ENCODE measurements at places on chromosomes 3 and 15.
A peak's percentile ranks its signal among the peaks of the same experiment; 100 is the strongest.

- peak; percentile 64 for DNase-seq
Observed at GRCh38 chr15:78061963-78062427, 15.5 kb downstream of the TBC1D2B start.

DNA sequence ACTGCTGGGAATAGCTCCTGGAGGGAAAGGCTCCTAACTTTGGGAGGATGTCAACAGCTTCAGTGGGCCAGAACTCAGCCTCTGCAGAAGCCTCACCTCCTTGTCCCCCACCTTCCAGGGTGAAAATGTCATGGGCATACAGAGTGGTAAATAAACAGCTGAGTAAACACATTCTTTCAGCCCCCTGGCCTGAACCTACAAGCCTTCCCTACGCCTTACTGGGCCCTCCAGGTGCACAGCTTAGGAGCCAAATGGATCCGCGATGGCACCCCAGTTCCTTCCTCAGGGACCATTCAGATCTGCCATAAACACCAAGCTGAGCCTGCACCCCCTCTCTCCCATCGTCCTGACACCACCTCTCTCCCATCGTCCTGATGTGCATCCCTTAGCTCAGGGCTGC lies 126.2 kb upstream of the IGF1R start:
- DNase-seq: no peak

DNA sequence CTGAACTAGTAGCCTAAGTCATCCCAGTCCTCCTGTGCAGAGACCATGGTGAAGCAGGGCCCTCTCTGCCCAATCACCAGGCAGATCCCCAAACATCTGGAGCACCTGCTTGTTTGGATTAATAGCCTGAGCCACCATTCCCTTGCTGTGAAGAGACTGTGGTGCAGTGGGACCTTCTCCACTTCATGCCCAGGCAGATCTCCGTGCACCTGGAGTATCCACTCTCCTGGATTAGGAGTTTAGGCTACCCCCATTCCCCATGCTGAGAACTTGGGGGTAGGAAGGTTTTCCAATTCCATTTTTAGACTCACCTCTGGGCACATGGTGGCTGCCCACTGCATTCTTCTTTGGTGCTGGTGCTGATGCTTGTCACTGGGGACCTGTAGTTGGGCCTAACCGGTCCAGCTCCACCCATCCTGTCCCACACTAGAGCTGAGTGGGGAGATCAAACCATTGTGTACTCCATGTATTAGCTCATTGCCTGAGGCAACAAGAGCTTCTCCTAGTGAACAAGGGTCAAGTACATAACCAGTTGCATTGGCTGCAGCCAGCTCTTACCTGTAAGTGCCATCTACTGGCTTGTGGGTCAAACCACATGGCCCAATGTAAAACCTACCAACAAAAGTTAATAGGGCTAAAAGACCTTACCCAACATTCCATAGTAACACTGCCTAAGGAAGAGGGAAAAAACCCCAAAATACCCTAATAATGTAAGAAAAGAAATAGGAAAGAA lies 382.5 kb upstream of the CBLB start:
- DNase-seq: no peak

- no peak for DNase-seq
Observed at GRCh38 chr3:78875436-78875835, 892.4 kb downstream of the ROBO1 start.

- DNase-seq: no peak
Observed at GRCh38 chr3:47441796-47442551, 33.8 kb downstream of the SCAP start.

GRCh38 chr3:57756528-57757401 lies 656 bp downstream of the SLMAP start:
- DNase-seq: peak; percentile 48

GRCh38 chr3:50655009-50655830 lies 19.5 kb upstream of the DOCK3 start:
- DNase-seq: peak; percentile 32

DNA sequence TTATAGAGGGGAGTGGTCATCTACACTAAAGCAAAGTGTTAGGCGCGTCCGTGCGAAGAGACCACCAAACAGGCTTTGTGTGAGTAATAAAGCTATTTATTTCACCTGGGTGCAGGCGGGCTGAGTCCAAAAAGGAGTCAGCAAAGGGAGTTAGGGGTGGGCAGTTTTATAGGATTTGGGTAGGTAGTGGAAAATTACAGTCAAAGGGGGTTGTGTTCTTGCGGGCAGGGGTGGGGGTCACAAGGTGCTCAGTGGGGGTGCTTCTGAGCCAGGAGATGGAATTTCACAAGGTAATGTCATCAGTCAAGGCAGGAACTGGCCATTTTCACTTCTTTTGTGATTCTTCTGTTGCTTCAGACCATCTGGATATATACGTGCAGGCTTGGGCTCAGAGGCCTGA lies 47.1 kb downstream of the OIP5 start:
- peak; percentile 12 for DNase-seq

DNA sequence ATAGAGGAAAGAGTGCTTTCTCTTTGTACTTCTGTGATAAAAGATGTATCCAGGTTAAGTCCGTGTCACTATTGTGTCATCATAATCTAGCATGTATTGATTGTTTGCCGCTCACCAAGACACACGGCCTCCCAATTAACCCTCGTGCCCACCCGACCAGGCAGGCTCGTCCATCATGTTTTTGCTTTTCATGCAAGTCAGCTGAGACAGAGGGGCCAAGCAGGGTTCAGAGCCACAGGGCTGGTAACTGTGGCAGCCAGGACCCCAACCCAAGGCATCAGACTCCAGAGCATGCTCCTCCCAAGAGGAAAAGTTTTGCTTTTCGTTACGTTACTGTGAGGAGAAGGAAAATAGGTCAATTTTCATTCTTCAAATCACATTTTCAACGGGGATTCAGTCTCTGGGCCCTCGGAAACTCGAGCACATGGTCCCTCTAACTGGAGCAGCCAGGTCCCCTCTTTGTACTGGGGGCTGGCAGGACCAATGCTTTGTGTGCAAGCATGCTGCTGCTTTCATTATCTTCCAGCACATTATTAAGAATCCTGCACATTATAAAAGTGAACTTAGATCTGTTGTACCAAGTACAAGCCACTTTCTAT lies 161.1 kb upstream of the TOPAZ1 start:
- no peak for DNase-seq

- DNase-seq: no peak
Observed at GRCh38 chr3:118412503-118412902, 622.1 kb downstream of the IGSF11 start.

DNA sequence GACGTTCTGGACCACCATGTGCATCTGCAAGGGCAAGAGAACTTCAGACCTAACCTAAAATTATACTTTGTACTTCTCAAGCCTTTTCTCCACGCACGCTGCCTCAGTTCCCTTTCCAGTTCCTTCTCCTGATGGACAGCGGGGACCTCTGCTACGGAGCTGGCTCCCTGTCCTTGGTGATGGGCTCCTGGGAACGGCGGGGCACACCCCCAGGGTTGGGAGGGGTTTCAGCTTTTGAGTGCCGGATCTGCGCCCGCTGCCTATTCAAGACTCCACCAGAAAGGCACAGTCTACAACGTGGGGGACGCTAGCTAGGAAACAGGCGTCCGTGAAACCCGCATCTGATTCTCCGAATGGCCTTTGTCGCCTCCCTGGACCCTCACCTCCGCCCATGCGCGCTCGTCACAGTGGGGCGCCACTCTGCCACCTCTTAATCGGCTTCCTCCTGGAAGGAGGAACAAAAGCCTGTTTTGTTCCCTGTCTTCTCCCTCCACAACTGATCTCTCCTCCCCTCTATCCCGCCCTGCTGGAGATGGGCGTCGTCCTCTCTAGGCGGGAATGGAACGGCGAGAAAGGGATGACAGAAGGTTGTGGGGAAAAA lies 2.2 kb downstream of the GPR149 start:
- no peak for DNase-seq

DNA sequence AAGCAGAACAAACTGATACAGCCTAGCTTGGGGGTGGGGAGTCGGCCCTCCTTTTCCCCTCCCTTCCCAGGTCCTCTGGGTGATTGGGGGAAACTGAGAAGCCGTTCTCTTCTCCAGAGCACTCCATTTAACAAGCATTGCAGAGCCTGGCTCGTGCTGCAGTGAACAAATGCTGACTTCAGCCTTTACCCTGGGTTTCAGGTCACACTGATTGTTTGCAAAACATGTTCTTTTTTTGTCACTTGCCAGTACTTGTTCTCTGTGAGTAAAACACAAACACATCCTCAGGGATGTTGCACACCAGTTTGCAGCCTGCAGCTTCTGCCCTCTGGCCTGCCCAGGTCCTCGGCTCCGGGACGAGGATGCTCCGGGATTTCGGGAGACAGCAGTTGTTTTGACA lies 132.8 kb downstream of the PGPEP1L start:
- no peak for DNase-seq

DNA sequence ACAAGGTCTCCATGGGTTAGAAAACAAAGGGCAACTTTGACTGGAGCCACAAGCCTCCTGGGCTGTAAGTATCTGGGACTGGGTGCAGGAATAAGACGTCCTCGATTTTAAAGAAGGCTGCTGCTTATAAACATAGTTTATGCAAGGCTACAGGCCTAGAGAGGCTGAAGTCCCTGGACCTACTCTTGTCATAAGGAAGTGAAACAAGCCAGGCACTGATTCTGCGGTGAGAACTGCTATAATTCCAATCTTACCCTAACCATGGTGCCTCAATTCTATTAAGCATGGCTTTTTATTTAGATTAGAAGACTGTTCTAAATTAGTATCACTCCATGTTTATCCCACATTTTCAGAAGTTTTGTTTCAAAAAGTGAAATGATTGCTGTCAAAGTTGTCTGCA lies 777.6 kb downstream of the PLOD2 start:
- no peak for DNase-seq

DNA sequence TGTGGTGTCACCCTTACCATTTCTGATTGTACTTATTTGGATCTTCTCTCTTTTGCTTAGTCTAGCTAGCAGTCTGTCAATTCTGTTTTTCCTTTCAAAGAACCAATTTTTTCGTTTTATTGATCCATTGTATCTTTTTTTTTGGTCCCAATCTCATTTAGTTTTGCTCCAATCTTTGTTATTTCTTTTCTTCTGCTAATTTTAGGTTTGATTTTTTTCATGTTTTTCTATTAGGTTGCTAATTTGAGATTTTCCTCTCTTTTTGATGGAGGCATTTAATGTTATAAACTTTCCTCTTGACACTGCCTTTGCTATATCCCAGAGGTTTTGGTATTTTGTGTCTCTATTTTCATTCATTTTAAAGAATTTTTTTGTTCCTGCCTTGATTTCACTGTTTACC lies 16.9 kb upstream of the FAM98B start:
- no peak for DNase-seq

GRCh38 chr3:38980938-38981337 lies 70.8 kb downstream of the SCN11A start:
- DNase-seq: no peak

DNA sequence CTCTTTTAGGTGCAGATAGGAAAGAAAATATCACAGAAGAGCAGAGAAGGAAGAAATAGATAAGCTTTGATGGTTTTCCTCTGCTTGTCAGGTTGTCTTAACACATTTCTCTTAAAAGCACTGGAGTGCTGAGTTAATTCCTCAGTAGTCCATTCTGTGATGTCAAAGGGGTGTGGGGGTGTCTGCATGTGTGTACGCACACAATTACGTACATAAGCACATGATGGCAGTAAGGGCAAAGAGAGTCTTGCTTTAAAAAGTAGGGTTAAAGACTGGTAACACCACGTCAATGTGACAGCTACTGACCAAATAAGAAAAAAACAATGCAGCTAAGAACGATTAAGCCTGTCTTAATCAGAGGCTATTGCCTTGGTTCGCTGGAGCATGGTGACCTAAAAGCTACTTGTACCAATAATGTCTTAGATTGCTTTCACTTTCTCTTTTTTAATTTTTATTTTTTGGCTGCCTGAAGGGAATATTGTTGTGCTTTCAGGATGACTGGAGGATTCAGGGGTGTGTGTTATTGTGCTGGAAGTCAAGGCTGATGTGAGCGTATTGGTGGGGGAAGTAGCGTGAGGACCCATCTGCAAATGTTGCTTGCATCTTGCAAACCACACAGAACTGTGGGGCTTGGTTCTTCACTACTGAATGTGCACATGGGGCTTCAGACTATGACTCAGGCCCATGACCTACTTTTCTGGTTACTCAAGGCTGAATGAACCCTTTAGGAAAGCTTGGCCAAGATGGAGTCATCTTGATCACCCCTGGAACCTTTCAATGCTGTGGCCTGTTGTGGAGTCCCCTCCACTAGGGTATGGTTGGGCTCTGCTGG lies 417.8 kb upstream of the TPM1 start:
- DNase-seq: peak; percentile 28

GRCh38 chr15:58546635-58547627 lies 115.1 kb downstream of the LIPC start:
- no peak for DNase-seq

DNA sequence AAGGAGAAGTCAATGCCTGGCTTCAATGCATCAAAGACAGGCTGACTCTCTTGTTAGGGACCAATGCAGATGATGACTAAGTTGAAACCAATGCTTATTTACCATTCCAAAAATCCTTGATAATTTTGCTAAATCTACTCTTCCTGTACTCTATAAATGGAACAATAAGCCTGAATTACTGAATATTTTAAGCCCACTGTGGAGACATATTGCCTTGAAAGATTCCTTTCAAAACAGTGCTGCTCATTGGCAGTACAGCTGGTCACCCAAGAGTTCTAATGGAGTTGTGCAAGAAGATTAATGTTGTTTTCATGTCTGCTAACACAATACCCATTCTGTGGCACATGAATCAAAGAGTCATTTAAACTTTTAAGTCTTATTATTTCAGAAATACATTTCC lies 181.0 kb upstream of the CBLB start:
- no peak for DNase-seq

- DNase-seq: no peak
Observed at GRCh38 chr3:50819882-50820281, 145.2 kb downstream of the DOCK3 start.

- no peak for DNase-seq
Observed at GRCh38 chr3:192060160-192060781, 599.3 kb downstream of the PYDC2 start.

DNA sequence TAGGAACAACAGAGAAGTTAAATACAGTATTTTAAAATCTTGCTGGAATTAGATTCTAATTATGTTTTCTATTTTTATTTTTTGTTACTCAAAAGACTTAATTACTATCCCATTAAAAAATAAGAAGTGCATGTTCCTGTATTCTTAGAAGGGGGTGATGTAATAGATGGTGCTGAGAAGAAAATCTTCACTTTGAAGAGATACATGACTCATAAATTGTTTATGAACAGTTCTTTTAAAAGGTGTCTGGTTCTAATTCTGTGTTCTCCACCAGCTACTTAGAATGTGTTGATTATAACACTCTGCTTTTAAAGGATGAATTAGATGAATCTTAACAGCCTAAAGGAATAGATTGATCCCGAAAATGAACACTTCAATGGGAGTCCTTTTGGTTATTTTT lies 8.2 kb downstream of the RCN2 start:
- DNase-seq: no peak

- DNase-seq: no peak
Observed at GRCh38 chr3:124577494-124578167, 152.6 kb upstream of the UMPS start.

DNA sequence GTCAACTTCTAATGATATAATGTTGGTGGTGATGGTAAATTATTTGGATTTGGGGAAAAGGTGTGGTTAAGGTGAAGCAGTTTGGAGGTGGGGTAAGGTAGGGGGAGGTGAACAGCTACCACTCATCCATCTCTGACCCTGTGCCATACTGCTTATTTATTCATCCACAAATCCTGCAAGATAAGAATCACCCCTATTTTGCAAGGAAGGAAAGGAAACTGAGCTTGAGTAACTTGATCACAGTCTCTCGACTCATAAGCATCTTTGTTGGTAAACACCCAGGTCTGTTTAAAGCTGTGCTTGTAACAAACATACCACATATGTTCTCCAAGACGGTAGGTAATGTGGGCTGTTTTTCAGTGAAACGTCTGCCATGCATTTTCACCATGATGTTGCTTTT lies 67.3 kb downstream of the PTPRG start:
- DNase-seq: no peak
